ENCODE measurements at places on chromosomes 4 and X. TPM values are rescaled to one million over a fixed set of nuclear protein-coding genes. Genes with fewer than 3 reads are reported as not detected.

DNA sequence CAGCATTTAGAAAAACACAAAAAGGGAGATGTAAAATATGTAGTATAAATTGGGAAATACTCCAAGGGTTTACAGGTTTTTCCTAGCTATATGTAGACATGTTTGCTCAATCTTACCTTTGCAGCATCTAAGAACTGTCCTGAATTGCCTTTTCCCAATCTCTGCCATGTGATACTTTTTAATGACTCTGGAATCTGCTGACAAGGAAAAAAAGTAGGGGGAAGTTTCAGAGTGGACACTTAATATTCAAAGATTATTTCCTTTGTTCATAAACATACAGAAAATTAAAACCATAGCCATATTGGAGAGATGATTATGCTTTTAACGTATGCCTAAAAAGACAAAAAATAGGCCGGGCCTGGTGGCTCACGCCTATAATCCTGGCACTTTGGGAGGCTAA, 41.4 kb downstream of the ABCB7 start:
- DNase-seq = no peak

DNA sequence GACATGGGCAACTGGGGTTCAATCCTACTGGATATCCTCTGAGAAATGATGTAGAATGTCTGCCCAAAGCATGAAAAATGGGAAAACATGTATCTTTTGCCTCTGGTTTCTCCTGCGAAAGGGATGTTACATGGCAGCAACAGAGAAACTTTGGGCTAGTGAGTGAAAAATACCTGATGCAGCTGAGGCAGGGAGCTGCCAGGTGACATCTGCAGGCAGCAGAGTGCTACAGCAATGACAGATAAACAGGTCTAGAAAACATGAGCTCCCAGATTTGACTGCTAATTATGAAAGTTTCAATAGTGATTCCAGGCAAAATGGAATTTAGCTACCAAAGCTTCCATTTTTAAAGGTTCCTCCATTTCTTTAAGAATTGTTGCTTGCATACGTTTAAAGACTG, 4.8 kb upstream of the CXCL1 start:
- DNase-seq = no peak

- DNase-seq = no peak
Measured at GRCh38 chr4:24915121-24915922, 2.5 kb upstream of the CCDC149 start.

- no peak for DNase-seq
Measured at GRCh38 chr4:3775005-3775404, 8.8 kb downstream of the ADRA2C start.

DNA sequence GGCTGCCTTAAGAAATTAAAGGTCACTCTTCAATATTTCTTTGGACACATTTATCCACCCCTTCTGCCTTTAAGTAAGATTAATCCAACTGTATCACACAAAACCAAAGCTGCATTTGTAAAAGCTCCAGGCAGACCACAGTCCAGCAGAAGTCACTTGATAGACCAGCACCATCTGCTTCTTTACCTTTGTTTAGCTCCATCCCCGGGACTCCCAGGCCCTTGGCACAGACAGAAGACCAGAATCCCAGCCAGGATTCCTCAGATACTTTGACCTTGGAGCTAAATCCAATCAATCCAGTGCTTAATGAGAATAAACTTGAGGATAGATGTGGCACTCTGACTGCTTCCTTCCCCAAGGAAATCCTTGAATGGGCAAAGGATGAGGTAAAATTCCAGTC, 333.1 kb upstream of the RASGEF1B start:
- no peak for DNase-seq

DNA sequence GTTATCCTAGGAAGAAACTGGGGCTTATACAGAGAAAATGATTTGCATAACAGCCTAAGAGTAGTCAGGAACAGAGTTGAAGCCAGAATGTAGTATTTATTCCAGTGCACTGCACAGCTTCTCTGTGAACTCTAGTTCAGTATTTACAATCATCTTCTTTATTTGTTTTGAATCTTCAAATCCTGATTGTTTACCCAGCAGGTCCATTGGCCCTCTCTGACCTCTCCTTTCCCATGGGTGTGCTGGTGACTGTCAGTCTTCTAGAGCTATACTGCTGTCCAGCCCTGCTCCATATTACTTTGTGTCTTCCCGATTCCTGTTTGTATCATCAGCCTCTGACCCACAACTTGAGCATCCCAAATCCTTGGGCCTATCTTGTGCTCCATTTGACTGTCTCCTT, 301.9 kb upstream of the HS3ST1 start:
- no peak for DNase-seq

GRCh38 chr4:1992468-1993168, 16.2 kb downstream of the NELFA start:
- no peak for DNase-seq

GRCh38 chr4:1291091-1291490, 1.4 kb downstream of the MAEA start:
- DNase-seq = no peak

- DNase-seq = no peak
Measured at GRCh38 chr4:140704964-140705363, 51.2 kb downstream of the TBC1D9 start.

- no peak for DNase-seq
Measured at GRCh38 chr4:127686658-127687057, 43.5 kb upstream of the SLC25A31 start.

- DNase-seq = no peak
Measured at GRCh38 chr4:104615496-104615895, 120.8 kb upstream of the CXXC4 start.

GRCh38 chr4:70721747-70722146, at the start of gene RUFY3:
Gene RUFY3, plus strand, starts transcription at chr4:70721964. Its CDS starts 610 bp downstream, at chr4:70722574.
- peak; percentile 20 for DNase-seq

- no peak for DNase-seq
Measured at GRCh38 chrX:115494161-115494560, 66.8 kb upstream of the PLS3 start.

DNA sequence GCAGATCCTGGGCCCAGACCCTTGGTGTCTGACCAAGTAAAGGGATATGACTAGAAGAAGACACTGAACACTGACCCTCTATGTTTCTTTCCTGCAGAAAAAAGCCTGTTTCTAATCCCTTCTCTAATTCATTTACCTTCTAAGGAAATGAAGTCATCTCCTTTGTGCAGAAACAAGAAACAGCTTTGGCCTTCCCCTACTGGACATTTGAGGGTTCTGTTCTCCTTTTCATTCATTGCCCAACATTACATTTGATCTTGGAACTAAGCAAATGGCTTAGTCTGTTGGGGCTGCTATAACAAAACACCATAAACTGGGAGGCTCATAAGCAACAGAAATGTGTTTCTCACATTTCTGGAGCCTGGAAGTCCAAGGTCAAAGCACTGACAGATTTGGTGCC, 20.0 kb downstream of the HCCS start:
- DNase-seq = no peak

GRCh38 chr4:117422297-117422696, 336.9 kb upstream of the TRAM1L1 start:
- DNase-seq = no peak

- DNase-seq = no peak
Measured at GRCh38 chrX:38694394-38694793, 106.9 kb upstream of the MID1IP1 start.

GRCh38 chr4:140004922-140005627, 148.9 kb downstream of the MAML3 start:
- no peak for DNase-seq

- DNase-seq = no peak
Measured at GRCh38 chr4:40331101-40331745, 3.9 kb upstream of the CHRNA9 start.

GRCh38 chr4:142473218-142473959, 372.7 kb downstream of the INPP4B start:
- no peak for DNase-seq

- DNase-seq = no peak
Measured at GRCh38 chr4:13203101-13203500, 281.0 kb downstream of the RAB28 start.

- DNase-seq = no peak
Measured at GRCh38 chr4:146022541-146022940, 83.9 kb upstream of the ZNF827 start.

GRCh38 chr4:53608242-53608641, 17.0 kb upstream of the LNX1 start:
- no peak for DNase-seq

DNA sequence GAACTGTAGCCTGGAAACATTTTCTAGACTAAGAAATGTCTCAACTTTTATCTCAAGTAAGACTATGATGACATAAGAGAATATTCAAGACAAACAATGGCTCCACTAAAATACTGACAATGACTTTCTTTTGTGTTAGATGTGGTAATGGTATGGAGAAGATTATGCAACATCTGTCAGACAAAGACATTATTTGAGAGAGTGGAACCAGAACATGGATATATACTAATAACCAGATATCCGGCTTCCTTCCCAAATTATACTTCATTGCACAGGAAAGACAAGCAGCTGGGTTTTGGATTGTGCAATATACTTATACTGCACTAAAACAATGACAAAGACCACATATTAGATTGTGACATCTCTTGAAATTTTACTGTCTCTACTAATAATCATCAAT, 290.8 kb upstream of the GIMD1 start:
- no peak for DNase-seq

The RTL5 gene
- total RNA-seq = 8.5 TPM

The FAM184B gene
- total RNA-seq = not detected

The ADAM29 gene
- not detected for total RNA-seq

The INTS6L gene
- total RNA-seq = 12.1 TPM

The DGKK gene
- not detected for total RNA-seq

All from tibial nerve (tissue), 4 donors.